ENCODE measurements at places on chromosomes 4 and X.

- DNase-seq = no peak
Observed at GRCh38 chr4:147884536-147884935, 152.6 kb downstream of the ARHGAP10 start.

- no peak for DNase-seq
Observed at GRCh38 chr4:147003956-147004809, 58.5 kb upstream of the TTC29 start.

- no peak for DNase-seq
Observed at GRCh38 chr4:74006009-74006476, 7.6 kb upstream of the CXCL5 start.

- DNase-seq = no peak
Observed at GRCh38 chr4:155234206-155234605, 25.8 kb downstream of the NPY2R start.

DNA sequence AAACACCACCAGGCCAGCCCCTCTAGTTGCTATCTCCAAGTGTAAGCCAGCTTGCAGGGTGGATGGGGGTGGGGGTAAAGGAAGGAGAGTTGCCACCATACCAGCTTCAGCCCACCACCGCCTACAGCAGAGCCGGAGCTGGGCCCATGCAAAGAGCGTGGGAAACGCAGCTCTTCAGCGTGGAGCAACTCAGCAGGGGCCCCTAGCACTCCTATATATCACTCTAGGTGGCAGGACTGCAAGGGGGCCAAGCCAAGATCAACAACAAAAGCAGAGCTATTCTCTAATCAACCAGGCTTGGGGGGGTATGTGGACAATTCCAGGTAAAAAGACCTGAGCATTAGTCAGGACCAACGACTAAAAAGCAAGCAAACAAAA, 35.5 kb upstream of the IQSEC2 start:
- no peak for DNase-seq

- DNase-seq = peak; percentile 28
Observed at GRCh38 chr4:211033-211511, 86.8 kb downstream of the ZNF718 start.

- no peak for DNase-seq
Observed at GRCh38 chr4:76206222-76206942, 7.2 kb downstream of the SCARB2 start.

GRCh38 chr4:19239565-19239964, 1012.1 kb upstream of the SLIT2 start:
- no peak for DNase-seq

DNA sequence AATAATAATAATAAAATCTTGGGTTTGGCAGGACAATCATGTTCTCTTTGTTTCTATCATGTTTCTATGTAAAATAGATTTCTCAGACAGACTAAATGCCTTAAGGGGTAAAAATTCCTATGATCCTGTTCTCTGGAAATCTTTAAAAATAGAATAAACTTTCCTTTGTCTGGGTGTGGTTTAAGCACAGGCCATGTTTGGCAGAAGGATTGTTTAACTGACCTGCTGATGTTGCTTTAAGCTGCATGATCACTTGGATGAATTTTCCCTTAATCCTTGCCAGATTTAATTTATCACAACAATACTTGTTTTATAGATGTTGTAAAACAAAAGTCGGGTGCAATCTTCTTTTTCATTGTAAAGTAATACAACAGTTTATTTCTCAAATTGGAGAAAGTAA, 341.7 kb upstream of the FAT1 start:
- DNase-seq = no peak

- no peak for DNase-seq
Observed at GRCh38 chr4:46900082-46900481, 9.0 kb downstream of the COX7B2 start.

GRCh38 chr4:169485086-169485485, 127.3 kb downstream of the NEK1 start:
- no peak for DNase-seq

- no peak for DNase-seq
Observed at GRCh38 chr4:17238633-17239032, 273.3 kb downstream of the QDPR start.

- DNase-seq = no peak
Observed at GRCh38 chr4:60544981-60545380, 655.1 kb upstream of the ADGRL3 start.

GRCh38 chr4:7004331-7004730, 38.8 kb upstream of the TADA2B start:
- DNase-seq = no peak

DNA sequence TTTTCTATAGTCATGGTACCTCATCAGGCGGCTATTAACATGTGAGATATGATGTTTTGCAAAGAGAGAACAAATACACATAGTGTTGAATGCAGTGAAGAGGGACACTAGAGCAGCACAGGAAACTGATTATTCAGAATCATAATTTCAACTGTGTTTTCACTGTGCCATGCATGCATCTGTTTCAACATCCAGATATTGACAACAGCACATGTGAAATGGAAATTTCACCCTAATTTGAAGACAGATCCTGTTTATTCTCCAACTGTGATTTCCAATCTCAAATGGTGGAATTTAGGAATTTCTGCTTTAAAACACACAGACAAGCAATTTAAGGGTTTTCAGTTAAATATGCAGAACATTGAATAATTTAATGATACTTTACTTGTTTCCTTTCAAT, 288.6 kb downstream of the KCTD8 start:
- DNase-seq = no peak

DNA sequence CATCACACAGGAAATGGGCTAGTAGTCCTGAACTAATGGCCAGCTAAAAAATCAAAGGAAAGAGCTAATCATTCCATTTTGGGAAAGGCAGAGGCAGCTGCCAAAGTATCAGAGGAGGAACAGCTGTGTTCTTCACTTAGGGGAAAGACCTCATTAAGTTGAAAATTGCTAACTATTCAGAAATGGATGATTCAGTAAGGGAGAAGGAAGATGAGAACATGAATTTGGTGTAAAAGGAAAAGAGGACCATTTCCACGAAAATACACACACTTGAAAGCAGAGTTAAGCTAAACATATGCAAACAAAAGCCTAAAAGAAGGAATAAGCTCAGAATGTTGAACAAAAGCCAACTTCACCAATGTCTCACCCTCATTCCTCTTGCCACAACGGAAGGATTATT, 90.4 kb downstream of the PCDH19 start:
- no peak for DNase-seq

DNA sequence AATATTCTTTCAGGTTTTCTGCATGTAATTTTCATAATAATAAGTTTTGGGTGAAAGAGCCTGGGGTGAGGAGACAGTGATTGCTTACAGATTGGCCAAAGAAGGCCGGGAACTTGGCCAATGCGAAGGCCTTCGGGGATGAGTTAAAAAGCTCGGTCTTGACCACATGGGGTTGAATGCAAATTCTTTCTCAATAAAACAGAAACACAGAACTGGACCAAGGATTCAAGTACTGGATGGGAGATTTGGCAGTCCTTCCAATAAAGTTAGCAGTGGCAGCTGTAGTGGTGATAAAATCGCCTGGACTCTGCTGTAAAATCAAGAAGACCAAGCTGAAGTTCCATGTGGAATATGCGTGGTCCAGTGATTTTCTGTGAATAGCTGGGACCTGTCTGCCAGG, 282.2 kb upstream of the KLF3 start:
- no peak for DNase-seq

DNA sequence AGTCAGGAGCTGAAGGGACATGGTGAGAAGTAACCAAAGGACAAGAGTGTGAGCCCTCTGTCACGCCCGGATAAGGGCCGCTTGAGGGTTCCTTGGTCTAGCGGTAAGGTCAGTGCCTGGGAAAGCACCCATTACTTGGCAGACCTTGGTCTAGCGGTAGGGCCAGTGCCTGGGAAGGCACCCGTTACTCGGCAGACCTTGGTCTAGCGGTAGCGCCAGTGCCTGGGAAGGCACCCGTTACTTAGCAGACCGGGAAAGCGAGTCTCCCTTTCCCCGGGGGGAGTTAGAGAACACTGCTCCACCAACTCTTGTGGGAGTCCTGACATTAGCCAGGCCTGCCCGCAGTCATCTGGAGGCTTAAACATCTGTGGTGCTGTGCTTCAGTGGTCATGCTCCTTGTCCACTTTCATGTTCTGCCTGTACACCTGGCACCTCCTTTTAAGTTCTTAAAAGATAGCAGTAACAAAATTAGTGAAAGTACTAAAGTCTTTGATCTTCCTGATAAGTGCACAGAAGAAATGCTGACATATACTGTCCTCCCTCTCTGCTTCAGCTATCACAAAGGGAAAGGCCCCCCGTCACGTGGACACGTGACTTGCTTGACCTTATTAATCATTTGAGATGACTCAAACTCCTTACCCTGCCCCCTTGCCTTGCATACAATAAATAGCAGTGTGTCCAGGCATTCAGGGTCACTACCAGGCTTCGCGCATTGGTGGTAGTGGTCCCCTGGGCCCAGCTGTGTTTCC, 9.3 kb upstream of the SEC24B start:
- DNase-seq = no peak

GRCh38 chr4:47154816-47155370, 123.5 kb downstream of the GABRB1 start:
- no peak for DNase-seq

DNA sequence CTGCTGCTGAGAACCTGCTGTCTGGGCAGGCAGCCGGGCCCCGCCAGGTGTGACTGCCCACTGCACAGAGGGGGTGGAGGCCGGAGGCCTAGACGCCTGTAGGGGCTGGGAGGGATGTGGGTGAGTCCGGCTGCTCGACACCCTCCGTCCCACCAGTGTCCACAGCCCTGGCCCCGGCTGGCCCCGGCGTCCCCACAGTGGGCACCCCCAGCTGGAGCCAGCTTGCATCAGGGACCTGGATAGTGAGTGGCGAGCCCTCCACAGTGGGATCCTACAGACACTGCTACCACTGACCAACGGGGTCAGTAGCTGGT, 34.7 kb upstream of the SPON2 start:
- DNase-seq = no peak

DNA sequence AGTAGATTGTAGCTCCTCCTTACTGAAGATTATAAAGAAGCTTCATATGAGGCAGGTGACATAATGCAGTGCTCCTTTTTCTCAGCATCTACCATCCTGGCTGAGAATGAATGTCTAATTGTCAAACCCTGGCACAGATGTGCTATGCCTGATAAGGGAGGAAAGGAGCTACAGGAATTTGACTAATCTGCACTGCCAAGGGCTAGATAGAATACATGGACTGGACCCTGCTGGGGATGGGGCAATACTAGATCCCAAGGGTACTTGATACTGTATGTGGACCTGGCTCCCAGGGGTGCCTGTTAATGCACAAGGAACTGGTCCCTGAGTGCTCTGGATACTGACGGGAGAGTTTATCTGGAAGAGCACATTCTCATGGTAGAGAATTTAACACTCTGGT, 362.2 kb upstream of the EMCN start:
- DNase-seq = no peak

DNA sequence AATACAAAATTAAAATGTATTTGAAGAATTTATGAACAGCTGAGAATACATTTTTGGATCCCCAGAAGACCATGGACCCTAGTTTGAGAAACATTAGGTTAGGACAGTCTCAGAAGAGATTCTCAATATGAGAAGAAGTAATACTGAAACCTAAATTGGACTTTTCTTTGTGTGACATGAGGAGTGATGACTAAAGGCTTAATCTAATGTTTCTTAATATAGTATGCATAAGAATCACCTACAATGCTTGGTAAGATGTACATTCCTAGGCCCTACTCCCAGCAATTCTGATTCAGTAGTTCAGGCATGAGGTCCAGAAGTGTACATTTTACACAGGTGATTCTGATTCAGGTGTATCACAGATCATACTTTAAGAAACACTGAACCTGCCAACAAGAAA, 31.6 kb upstream of the HUWE1 start:
- no peak for DNase-seq

DNA sequence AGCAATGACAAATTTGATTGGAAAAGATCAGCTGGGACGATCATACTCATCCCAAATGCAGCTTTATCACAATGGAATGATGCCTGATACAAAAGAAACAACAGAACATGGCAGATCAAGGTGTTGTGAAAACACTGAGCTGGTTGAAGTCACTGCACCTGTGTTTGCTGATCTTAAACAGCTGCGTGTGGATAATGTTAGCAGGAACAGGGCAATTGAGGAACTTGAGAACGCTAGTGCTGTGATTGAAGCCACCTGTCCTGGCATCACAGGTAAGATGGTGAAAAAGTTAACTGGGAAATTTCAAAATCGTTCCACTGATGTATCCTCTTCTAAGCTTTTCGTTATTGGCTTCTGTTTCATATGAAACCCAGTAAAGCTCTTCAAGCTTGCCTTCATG, 27.4 kb upstream of the SOD3 start:
- no peak for DNase-seq

- DNase-seq = peak; percentile 49
Observed at GRCh38 chr4:17385403-17385802, 126.5 kb downstream of the QDPR start.

DNA sequence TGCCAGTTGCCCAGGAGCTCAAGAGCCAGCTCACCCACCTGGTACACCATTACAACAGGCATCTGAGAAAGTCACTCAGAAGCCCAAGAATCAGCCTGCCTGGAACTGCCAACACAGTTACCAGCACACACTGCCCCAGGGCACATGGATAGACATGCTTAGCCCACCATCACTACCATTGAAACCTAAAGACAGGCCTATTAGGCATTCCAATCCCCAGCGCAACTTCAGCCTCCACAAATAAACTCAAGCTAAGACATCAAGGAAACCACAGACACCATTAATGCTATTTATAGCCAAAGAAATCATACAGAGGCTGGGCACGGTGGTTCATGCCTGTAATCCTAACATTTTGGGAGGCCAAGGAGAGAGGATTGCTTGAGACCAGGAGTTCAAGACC, 42.3 kb downstream of the ATRX start:
- DNase-seq = no peak

GRCh38 chr4:22203711-22204011, 255.1 kb upstream of the KCNIP4 start:
- no peak for DNase-seq

GRCh38 chrX:24025741-24026403, 1.1 kb downstream of the KLHL15 start:
- peak; percentile 36 for DNase-seq

DNA sequence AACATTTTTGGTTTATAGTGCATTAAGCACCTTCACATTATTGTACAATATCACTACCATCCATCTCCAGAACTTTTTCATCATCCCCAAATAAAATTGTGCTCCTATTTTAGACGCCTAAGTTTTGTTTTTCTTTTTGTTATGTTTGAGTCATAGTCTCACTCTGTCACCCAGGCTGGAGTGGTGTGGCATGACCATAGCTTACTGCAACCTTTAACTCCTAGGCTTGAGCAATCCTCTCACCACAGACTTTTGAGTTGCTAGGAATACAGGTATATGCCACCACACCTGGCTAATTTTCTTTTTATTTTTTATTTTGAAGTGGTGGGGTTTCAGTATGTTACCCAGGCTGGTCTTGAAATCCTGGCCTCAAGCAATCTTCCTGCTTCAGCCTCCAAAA, 33.9 kb downstream of the PRSS12 start:
- DNase-seq = no peak

DNA sequence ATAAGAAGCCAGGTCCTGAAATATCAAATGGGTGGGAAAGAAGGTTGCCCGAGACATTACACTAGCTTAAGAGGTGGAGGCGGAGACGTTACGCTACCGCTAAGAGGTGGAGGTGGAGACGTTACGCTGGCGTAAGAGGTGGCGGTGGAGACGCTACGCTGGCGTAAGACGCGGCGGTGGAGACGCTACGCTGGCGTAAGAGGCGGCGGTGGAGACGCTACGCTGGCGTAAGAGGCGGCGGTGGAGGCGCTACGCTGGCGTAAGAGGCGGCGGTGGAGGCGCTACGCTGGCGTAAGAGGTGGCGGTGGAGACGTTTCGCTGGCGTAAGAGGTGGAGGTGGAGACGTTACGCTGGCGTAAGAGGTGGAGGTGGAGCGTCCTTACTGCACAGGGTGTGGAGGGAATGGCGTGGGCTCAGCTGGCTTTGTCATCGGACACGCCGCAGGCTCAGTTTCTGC, 12.8 kb downstream of the CYP4V2 start:
- DNase-seq = peak; percentile 19

GRCh38 chr4:73222466-73223257, 35.9 kb downstream of the ANKRD17 start:
- DNase-seq = peak; percentile 89

Measured in CD4-positive, alpha-beta T cell treated with Interleukin-21 for 1 hour (primary cell).